ENCODE measurements at places on chromosomes 13 and 19.

GRCh38 chr13:99896369-99897075 is 75.0 kb downstream of the ZIC5 start:
- DNase-seq: no peak

- DNase-seq: no peak
Measured at GRCh38 chr13:49936968-49937273, 781 bp upstream of the SPRYD7 start.

GRCh38 chr19:16591803-16592556 is 19.8 kb upstream of the SLC35E1 start:
- DNase-seq: no peak

- DNase-seq: no peak
Measured at GRCh38 chr19:13960863-13961784, 8.8 kb downstream of the DCAF15 start.

DNA sequence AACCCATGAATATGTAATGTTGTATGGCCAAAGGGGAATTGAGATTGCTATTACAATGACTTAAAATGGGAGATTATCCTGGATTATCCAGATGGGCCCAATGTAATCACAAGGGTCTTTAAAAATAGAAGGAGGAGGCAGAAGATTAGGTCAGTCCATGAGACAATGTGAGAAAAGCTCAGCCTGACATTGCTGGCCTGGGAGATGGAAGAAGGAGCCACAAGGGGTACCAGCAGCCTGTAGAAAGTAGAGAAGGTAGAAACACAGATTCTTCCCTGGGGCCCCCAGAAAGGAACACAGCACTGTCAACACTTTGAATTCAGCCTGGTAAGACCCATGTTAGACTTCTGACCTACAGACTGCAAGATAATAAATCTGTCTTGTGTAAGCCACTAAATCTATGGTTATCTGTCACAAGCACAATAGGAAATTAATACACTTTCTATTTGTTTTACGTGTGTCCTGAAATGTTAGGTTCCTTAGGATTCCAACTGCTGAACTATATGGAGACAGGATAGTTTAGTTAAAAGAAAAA is 132.9 kb upstream of the SERP2 start:
- DNase-seq: no peak

GRCh38 chr13:67036699-67037457 is 193.3 kb downstream of the PCDH9 start:
- DNase-seq: no peak

- DNase-seq: no peak
Measured at GRCh38 chr13:105445796-105446195, 1089.7 kb downstream of the EFNB2 start.

DNA sequence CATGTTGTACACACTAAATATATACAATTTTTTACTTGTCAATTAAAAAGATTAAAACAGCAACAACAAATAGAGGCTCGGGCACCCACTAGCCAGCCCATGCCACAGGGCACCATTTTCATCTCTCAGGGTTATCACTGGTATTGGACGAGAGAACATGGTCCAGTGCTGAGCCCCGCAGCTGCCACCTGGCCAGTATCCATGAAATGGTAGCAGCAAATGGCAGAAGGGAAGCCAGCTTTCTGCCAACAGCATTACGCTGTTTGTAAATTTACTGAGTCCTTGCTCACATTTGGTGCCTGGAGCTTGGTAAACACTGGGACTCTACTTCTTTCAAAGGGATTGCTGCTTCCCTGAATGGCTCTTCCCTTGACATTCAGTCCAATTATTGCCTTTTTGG is 87.9 kb upstream of the WASF3 start:
- no peak for DNase-seq
